ENCODE measurements at places on chromosomes 5 and 9.

- no peak for DNase-seq
These were observed 249.2 kb upstream of the KLF4 start for GRCh38 chr9:107738789-107739188.

DNA sequence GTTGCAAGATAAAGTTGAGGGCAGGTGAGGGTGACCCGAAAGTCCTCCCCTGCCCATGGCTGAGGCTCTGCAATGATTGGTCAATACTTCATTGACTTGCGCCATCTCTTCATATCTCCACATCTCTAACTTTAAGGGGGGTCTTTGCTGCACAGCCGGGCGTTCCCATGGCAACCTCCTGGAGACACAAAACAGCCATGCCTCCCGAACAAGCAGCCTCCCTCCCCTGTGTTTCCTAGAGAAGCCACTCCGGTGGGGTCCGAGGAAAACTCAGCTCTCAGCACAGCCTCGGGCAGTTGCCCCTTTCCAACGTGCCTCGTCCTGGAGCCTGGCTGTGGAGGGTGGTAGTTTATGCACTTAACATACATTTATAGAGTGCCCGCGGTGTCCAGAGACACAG is 57.5 kb downstream of the TSPAN17 start:
- no peak for DNase-seq

DNA sequence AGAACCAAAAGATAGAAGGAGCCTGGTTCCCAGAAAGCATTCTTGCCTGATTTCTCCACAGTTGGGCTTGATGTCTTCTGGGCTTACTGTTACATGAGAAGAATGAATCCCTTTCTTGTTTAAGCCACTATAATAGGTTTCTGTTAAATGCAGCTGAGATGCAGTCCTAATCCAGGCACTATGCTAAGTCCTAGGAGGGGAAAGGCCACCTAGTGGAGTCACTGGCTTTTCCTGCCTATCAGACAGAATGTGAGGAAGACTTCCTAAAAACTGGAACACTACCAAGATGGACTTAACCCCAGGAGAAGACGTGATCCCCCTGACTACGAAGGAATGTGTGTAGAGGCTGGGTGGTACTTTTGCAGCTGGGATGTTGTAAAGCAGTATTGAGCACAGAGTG is 34.3 kb upstream of the FSD1L start:
- DNase-seq = no peak

DNA sequence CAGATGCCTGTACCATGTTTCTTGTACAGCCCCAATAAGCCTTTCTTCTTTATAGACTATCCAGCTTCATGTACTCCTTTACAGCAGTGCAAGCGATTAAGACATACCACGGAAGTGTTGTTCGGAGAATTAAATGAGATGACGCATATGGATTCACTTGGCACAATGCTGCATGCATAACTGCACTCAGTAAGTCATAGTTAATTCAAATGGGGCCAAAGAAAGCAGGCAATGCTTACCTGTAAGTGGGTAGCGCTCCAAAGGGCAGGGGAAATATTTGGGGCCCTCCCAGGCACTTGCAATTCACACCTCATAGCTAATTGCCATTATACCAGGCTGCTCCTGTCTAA is 7.7 kb upstream of the ADRA1B start:
- no peak for DNase-seq

GRCh38 chr9:5002811-5003210 is 17.7 kb downstream of the JAK2 start:
- no peak for DNase-seq

GRCh38 chr9:31799953-31800609 is 584.4 kb upstream of the ACO1 start:
- DNase-seq = no peak

- DNase-seq = no peak
These were observed 189.1 kb downstream of the ADGRV1 start for GRCh38 chr5:90747693-90748092.

- DNase-seq = no peak
These were observed 4.1 kb downstream of the MRPL36 start for GRCh38 chr5:1795506-1795905.

Measured in CD4-positive, alpha-beta T cell treated with Interleukin-17A for 4 hours (primary cell).